ENCODE measurements at places on chromosomes 1 and 21.

- DNase-seq = no peak
Observed at GRCh38 chr1:43493661-43494450, 36.8 kb upstream of the PTPRF start.

- no peak for DNase-seq
Observed at GRCh38 chr1:157968508-157968907, 24.9 kb upstream of the KIRREL1 start.

DNA sequence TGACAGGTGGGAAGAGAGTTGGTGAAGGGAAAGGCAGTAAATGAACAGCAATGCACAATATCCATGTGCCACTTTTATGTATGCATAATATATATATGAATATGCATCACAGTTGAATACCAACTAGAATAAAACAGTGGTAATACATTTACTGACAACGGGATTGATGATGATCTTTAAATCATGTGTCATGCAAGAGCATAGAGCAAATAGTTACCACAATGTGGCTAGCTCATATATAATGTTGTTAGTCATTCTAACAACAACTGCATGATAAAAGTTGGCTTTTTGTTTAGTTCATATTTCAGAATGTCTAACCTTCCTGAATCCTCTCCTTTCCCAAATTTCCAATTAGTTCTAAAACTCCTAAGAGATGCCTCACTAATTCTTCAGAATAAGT lies 46.4 kb downstream of the GORAB start:
- no peak for DNase-seq

GRCh38 chr1:172180501-172181285 lies 239.8 kb upstream of the C1orf105 start:
- no peak for DNase-seq

- peak; percentile 28 for DNase-seq
Observed at GRCh38 chr1:94926915-94927404, at the start of gene CNN3. CNN3 (minus strand) TSS chr1:94927110; CDS start chr1:94926894, 216 bp downstream.

GRCh38 chr1:11838349-11839272 lies 9.0 kb downstream of the NPPA start:
- DNase-seq = peak; percentile 51

DNA sequence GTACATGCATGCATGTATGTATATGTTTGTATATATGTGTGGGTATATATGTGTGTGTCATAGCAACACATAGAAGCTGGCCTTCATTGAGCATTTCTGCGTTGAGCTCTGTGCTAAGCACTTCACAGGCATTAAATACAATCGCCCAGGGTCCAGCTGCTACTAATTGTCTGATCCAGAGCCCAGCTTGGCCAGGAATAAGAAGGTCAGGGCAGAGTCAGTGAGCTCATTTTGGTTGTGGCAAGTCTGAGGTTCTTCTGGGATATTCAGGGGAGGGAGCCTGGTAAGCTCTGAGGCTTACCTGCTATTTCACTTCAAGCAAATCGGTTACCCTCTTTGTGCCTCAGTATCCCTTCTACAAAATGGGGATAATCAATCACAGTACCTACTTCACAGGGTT lies 59.6 kb downstream of the FOXO6 start:
- DNase-seq = no peak

DNA sequence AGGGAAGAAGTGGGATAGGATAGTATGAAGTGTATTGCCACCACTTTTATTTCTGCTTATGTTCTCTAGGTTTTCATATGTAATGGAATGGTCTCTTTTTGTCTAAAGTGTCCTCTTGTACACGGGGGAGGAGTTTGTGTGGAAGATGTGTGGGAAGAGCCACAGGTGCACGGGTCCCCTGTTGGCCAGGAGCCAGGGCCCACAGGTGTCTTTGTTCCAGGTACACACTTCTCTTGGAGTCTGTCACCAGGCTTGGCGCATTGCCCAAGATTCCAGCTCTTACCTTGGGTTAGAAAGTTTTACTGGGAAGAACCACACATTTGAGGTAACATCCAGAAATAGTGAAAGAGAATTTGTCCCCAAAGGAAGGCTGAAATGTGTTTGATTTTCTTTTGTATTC lies 10.5 kb downstream of the TENT5C start:
- DNase-seq = no peak

- no peak for DNase-seq
Observed at GRCh38 chr1:29385966-29386365, 149.6 kb downstream of the PTPRU start.

DNA sequence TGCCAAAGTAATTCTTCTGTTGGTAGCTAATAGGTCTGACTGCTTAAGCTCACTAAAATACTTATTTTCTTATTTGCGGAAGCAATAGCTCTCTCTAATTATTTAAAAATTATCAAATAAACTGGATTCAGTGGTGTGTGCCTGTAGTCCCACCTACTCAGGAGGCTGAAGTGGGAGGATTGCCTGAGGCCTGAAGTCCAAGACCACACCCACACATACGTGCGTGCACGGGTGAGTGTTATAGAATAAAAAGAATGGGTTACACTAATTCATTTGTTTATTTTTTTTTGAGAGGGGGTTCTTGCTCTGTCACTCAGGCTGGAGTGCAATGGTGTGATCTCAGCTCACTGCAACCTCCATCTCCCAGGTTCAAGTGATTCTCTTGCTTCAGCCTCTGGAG lies 94.2 kb upstream of the HNRNPU start:
- DNase-seq = no peak

DNA sequence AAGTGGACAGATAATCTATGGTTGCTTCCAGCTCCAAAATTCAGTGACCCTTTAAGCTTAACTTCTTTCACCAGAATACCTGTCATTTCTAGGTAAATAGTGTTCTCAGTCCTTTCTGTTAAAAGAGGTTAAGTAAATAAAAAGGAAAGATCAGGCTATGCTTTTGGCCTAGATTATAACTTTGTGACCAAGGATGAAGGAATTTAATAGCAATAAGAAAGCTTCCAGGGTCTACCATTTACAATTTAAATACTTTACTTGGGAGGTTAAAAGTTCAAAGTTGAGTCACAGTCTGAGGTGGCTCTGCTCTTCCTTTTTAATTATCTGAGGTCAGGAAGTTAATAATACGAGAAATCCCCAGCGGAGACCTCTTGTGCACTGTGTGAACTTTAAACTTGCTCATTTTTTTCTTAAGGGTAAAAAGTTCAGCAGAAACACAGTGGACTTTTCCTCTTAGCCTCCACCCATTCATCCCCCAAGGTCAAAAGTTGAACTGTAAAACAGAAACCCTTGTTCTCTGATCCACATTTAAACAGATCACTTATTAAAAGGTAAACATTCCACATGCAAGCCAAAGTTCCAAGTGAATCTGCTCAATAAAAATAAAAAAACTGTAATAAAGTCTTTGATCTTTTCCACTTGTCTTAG lies 187.1 kb downstream of the NRIP1 start:
- DNase-seq = no peak

Data from stimulated activated CD8-positive, alpha-beta memory T cell treated with anti-CD3 and anti-CD28 coated beads, Interleukin-15, amount 100 ng/mL, for 1 hour (primary cell).